CD8-positive, alpha-beta memory T cell (primary cell): ENCODE measurements at places on chromosomes 2 and 18.
A peak's percentile ranks its signal among the peaks of the same experiment; 100 is the strongest.

GRCh38 chr2:218996937-218997336 is 3.7 kb upstream of the CRYBA2 start:
- H3K27me3 ChIP-seq, result peaks cover 44% of the 10 kb centered on the region
- H3K4me1 ChIP-seq, result peaks cover 14% of the 10 kb centered on the region
- H3K4me3 ChIP-seq, result no peak overlapping the region
- no peak overlapping the region for H3K27ac ChIP-seq

DNA sequence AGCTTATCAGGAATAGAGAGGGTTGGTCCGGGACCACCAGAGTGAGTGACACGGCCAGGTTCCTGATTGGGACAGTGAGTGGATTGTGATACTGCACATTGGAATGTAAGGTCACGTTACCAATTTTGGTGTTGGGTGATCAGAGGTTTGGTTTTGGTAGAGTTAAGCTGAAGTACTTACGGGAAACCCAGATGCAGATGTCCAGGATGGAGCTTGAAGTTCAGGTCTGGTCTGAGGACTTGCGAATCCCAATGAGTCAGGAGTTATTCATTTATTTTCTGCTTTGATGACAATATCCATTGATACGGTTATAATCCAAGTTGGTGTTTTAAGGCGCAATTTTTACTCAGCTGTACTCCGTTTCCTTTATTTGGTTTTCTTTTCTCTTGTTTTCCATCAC is 273.6 kb downstream of the ALPK2 start:
- H3K4me1 ChIP-seq, result no peaks in the 10 kb centered on the region
- no peak for DNase-seq
- H3K27me3 ChIP-seq, result no peaks in the 10 kb centered on the region

DNA sequence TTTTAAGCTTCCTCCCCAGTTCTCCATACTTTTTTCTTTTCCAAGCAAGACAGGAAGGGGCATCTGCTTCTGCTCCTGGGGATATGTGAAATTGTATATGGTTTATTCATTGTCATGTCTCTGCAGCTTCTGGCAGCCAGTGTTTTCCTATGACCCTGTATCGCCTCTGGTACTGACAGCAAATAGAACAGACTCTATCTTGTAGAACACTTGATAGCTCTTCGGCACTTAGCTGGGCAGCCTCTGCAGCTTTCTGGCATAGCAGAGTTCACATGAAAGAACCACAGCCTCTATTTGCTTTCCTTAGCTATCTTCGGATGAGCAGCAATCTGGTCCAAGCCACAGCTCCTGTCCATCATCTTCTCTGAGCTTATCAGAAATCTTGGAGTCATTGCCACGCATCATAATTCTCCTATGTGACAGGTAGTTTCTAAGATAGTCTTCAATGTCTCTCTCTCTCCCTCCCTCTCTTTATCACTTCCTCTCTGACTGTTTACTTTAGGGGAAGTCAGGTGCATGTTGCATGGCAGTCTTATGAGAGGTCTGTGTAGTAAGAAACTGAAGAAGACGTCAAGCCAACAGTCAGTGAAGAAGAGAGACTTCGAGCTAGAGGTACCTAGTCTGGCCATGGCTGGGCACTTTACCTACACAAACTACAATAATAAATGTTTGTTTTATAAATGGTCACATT is 627.7 kb upstream of the CDH2 start:
- no peak overlapping the region for H3K27ac ChIP-seq
- no peak overlapping the region for H3K4me3 ChIP-seq
- no peaks in the 10 kb centered on the region for H3K27me3 ChIP-seq
- no peak for DNase-seq
- H3K36me3 ChIP-seq, result no peaks in the 10 kb centered on the region

- no peak for DNase-seq
- H3K4me1 ChIP-seq, result no peaks in the 10 kb centered on the region
- H3K27ac ChIP-seq, result no peak overlapping the region
Measured at GRCh38 chr18:25240420-25240770, 111.6 kb downstream of the ZNF521 start.

DNA sequence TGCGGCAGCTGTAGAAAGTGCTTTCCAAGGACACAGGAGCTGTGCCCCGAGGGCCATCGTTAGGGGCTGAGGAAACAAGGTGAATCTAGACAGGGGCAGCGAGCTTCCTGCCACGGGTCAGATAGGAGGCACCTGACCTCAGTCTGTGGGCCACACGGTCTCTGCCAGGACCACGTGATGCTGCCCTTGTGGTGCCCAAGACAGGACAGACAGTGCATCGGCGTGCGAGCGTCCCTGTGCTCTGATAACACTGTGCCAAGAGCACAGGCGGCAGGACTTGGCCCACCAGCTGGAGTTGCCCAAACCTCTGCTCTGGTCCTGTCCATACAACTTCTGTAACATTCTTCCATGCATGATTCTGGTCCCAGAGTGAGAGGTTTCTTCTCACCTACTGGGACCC is 225.4 kb downstream of the TWIST2 start:
- H3K4me3 ChIP-seq, result no peak overlapping the region
- H3K27ac ChIP-seq, result no peak overlapping the region
- DNase-seq, result no peak
- H3K4me1 ChIP-seq, result no peaks in the 10 kb centered on the region
- no peaks in the 10 kb centered on the region for H3K27me3 ChIP-seq

DNA sequence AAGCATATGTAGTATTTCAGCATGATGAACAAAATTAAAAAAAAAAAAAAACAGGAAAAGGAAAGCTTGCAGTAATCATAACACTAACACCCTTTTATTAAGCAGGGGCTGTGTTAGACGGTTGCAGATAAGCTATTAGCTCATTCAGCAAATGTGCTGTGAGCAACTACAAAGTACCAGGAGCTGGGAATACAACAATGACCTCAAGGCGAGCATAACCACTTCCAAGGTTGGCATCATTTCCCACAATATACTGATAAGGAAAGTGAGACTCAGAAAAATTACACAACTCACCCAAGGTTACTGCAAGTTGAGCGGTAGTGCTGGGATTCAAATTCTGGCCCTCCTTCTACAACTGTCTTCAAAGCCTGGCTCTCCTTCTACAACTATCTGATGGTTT is 38.2 kb upstream of the ACTR3 start:
- H3K27ac ChIP-seq, result no peak overlapping the region
- no peaks in the 10 kb centered on the region for H3K27me3 ChIP-seq

DNA sequence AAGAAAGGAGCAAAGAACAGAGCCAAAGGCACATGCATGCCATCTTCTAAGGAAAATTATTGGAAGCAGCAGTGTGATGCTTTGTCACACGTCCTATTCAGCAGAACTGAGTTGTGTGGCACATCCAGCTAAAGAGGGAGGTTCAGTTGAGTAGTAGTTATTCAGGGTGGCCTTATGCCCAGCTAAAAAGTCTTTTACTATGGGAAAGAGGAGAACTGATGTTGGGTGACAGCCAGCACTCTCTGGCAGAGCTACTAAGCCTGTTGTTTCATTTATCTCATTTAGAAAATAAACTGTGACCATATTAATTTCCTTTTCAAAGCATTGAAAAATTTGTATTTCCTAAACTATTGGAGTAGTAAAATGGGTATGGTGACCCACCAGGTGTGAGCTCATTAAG is 18.5 kb downstream of the ITGA6 start:
- no peak overlapping the region for H3K4me3 ChIP-seq
- H3K27me3 ChIP-seq, result no peaks in the 10 kb centered on the region
- H3K4me1 ChIP-seq, result peaks cover 66% of the 10 kb centered on the region
- DNase-seq, result no peak
- H3K27ac ChIP-seq, result no peak overlapping the region

GRCh38 chr18:76571689-76572088 is 76.6 kb upstream of the ZNF516 start:
- no peak overlapping the region for H3K4me3 ChIP-seq
- no peaks in the 10 kb centered on the region for H3K36me3 ChIP-seq
- H3K4me1 ChIP-seq, result no peaks in the 10 kb centered on the region
- DNase-seq, result no peak
- H3K27ac ChIP-seq, result no peak overlapping the region

DNA sequence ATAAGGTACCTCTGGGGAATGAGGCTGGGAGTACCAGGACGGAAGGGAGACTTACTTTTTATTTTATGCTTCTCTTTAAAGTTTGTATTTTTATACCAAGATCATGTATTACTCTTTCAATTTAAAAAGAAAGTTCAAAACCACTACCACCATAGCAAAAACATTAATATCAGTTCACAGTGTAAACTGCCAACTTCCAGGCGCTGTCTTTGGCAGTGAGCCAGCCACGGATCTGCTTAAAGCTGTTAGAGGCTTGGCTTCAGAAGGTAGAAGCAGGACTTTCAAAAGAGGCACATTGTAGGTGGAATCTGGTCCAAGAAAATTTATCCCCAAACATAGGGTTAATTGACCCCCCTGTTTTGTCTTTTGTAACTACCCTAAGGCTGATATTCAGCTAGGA is 74.8 kb downstream of the B3GNT2 start:
- no peaks in the 10 kb centered on the region for H3K27me3 ChIP-seq
- no peaks in the 10 kb centered on the region for H3K36me3 ChIP-seq
- no peak overlapping the region for H3K27ac ChIP-seq

DNA sequence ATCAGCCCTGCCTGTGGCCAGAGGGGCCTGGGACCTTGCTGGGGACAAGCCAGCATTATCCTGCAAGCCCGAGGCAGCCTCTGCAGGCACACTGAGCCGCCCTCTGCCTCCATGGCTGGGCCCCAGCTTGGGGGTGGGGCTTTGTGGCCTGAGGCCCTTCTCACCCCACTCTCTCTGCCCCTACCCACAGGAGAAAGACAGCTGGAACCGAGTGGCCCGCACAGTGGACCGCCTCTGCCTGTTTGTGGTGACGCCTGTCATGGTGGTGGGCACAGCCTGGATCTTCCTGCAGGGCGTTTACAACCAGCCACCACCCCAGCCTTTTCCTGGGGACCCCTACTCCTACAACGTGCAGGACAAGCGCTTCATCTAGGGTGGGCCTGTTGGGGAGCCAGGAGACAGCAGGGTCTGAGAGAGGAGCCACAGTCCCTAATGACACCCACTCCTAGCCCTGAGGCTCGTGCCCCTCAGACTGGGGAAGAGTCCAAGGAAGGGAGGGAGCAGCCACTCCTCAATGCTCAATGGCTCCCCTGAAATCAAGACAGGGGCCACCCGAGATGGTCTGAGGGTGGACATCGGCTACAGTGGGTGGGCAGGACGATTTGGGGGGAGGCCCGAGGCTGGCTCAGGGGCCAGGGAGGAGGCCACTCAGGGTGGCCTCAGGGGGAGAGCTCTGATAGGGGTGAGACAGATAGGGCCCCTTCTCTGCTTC is 4.4 kb upstream of the CHRNG start:
- no peaks in the 10 kb centered on the region for H3K4me1 ChIP-seq
- no peak for DNase-seq
- no peak overlapping the region for H3K4me3 ChIP-seq
- H3K27me3 ChIP-seq, result no peaks in the 10 kb centered on the region
- H3K36me3 ChIP-seq, result no peaks in the 10 kb centered on the region

- no peaks in the 10 kb centered on the region for H3K36me3 ChIP-seq
- no peak for DNase-seq
- H3K27ac ChIP-seq, result no peak overlapping the region
- no peak overlapping the region for H3K4me3 ChIP-seq
Measured at GRCh38 chr2:50691513-50691912, 340.4 kb downstream of the NRXN1 start.

- no peak overlapping the region for H3K27ac ChIP-seq
- no peaks in the 10 kb centered on the region for H3K36me3 ChIP-seq
- no peak for DNase-seq
- peaks cover 88% of the 10 kb centered on the region for H3K27me3 ChIP-seq
- H3K4me3 ChIP-seq, result no peak overlapping the region
Measured at GRCh38 chr2:176081837-176082524, 1.8 kb downstream of the EVX2 start.

- H3K4me3 ChIP-seq, result no peak overlapping the region
- H3K27ac ChIP-seq, result no peak overlapping the region
- no peaks in the 10 kb centered on the region for H3K4me1 ChIP-seq
- no peak for DNase-seq
Measured at GRCh38 chr2:222315443-222316121, 16.8 kb upstream of the PAX3 start.

DNA sequence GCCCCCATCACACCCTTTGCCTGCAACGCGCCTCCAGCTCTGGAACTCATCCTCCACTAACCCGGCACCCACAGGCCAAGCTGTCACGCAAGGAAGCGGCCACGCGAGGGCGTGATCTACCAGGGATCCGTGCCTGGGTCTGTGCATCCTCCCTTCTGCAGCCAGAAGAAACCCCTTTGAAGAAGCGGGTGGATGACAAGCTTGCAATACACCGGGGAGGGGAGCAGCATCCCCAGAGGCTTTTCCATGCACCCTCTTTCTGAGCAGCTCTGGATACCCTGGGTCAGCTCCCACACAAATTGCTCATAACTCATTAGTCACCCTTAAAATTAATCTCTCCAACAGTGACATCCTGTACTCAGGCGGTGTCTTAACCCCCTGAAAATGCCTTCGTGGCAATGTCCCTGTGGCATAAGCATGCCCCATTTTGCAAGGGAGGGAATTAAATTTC is 47.6 kb downstream of the PDCL3 start:
- H3K27me3 ChIP-seq, result no peaks in the 10 kb centered on the region
- H3K4me3 ChIP-seq, result no peak overlapping the region
- H3K36me3 ChIP-seq, result no peaks in the 10 kb centered on the region
- no peak overlapping the region for H3K27ac ChIP-seq
- DNase-seq, result peak; percentile 59

GRCh38 chr2:68943581-68944568 is 8.8 kb downstream of the GKN2 start:
- no peak overlapping the region for H3K27ac ChIP-seq
- H3K4me3 ChIP-seq, result no peak overlapping the region
- no peaks in the 10 kb centered on the region for H3K4me1 ChIP-seq
- H3K27me3 ChIP-seq, result peaks cover 12% of the 10 kb centered on the region
- peak; percentile 43 for DNase-seq

- H3K36me3 ChIP-seq, result no peaks in the 10 kb centered on the region
- H3K4me1 ChIP-seq, result no peaks in the 10 kb centered on the region
- no peak for DNase-seq
- H3K4me3 ChIP-seq, result no peak overlapping the region
- H3K27me3 ChIP-seq, result no peaks in the 10 kb centered on the region
- no peak overlapping the region for H3K27ac ChIP-seq
Measured at GRCh38 chr18:74006143-74006542, 141.5 kb downstream of the FBXO15 start.

- H3K36me3 ChIP-seq, result no peaks in the 10 kb centered on the region
- no peaks in the 10 kb centered on the region for H3K4me1 ChIP-seq
- no peaks in the 10 kb centered on the region for H3K27me3 ChIP-seq
- H3K27ac ChIP-seq, result no peak overlapping the region
- DNase-seq, result no peak
Measured at GRCh38 chr2:200728630-200729029, 83.1 kb upstream of the BZW1 start.

DNA sequence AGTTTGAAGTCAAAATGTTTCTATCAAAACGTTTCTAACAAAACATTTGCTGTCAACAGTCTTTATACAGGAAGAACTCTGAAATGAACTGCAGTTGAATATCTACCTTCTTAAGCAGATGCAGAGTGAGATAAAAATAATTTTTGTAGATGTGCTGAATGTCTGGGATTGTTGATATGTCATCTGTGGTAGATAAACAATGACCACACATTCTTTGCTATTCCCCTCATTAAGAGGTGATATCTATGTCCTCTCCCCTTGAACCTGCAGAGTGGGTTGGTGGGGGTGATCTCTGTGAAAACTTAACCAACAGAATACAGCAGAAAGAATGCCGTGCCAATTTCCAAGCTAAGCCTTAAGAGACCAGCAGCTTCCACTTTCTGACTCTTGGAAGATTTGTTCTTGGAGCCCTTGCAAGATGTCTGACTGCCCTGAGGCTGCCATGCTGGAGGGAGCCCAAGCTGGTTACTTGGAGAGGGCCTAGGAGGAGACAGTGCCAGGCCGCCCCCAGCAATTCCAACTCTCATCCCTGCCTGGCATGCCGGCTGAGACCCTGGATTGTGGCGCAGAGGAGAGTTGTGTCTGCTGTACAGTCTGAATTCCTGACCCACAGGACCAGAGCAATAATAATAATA is 80.8 kb downstream of the COLEC12 start:
- DNase-seq, result no peak
- no peaks in the 10 kb centered on the region for H3K4me1 ChIP-seq
- no peaks in the 10 kb centered on the region for H3K36me3 ChIP-seq
- no peaks in the 10 kb centered on the region for H3K27me3 ChIP-seq
- H3K4me3 ChIP-seq, result no peak overlapping the region
- H3K27ac ChIP-seq, result no peak overlapping the region
